ENCODE measurements at places on chromosomes 4 and X.

DNA sequence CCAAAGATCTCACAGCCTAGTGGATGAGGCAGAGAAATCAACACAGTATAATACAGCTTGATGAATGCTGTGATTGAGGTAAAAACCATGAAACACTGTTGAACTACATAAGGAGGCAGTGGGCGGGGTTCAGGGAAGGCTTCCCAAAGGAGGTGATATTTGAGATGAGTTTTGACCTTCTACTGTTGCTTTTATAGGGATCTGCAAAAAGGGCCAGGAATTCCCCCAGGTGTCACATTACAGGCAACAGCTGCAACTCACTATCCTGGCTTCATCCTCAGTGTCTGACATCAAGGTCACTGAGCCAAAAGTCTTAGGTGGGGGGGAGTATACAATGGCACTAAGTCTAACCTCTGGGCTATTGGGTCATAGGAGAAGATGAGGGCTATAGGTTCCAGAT is 185.7 kb upstream of the NRK start:
- peak; percentile 62 for DNase-seq

DNA sequence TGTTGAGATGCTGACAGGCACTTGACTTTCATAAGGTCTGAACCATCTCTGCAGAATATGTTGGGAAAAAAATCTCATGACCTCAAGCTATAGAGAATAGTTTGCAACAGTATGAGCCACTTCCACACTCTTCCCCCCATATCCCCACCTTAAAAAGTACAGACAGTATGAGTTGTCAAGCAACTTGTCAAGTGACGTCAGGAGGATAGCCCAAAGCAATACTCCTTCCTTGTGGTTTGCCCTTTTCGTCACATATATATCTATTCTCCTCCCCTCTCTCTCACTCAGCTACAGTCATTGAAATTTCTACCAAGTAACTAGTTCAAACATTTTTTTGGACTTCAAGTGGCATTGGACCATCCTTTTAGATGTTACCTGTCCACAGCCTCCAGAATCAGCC is 67.7 kb downstream of the MCF2 start:
- DNase-seq = no peak

- no peak for DNase-seq
Observed at GRCh38 chr4:161133586-161134276, 1030.1 kb downstream of the FSTL5 start.

GRCh38 chrX:12881914-12882313 is 15.0 kb downstream of the TLR7 start:
- DNase-seq = no peak

DNA sequence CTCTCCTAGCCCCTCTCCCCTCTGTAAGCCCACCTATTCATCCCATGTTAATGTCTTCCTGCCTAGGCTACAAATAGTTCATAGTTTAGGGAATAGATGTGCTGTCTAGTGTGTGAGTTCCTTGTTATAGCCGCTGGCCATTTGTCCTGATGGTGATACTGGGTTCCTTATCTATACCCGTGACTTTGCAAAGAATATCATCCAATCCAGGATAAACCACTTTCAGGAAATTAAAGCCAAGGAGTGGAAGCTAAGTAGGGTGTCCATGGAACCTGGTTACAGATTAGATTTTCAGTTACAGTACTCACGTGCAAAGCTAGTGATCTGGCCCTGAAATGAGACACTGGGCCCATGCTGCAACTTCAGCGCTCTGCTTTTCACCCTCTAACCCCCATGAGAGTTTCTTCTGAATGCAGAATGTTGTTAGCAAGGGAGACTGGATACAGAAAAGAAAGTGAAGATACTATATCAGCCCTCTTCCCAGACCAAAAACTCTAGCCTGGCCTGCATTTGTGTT is 111.4 kb downstream of the TMEM164 start:
- DNase-seq = no peak

- DNase-seq = no peak
Observed at GRCh38 chrX:85391878-85392238, 12.4 kb upstream of the POF1B start.

DNA sequence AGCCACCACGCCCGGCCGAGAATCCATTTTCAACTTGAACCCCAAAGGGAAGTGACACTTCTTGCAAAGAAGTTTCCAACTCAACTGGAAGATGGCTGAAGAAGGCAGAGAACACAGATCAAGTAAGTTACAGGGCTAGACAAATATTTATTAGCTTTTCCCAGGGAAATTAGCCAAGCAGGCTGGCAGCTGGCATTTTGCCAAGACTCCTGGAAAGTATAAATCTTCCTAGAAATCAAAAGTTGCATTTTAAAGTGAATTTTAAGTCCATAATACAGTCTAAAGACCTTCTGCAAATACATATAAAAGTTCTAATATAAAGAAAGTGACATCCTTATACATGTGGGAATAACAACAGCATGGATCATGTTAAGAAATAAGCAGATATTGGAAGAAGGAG is 3.4 kb upstream of the MRPL1 start:
- no peak for DNase-seq

DNA sequence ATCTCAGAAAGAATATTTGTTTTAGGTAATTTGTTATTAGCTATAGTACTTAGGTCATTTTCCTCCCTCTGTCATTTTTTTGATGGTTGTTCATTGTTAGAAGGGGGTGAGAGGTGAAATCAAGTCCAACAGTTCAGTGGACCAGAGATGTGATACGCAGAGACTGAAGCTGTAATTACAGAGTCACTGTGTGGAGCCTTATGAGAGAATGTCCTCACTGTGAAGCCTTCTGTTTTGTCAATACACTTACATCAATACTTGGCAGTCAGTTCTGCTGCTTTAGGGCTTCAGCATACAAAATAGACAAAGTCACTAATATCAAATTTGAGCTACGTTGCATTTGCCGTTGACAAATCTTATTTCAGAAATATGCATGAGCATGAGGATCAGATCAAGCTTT is 692.5 kb downstream of the C4orf33 start:
- DNase-seq = no peak

DNA sequence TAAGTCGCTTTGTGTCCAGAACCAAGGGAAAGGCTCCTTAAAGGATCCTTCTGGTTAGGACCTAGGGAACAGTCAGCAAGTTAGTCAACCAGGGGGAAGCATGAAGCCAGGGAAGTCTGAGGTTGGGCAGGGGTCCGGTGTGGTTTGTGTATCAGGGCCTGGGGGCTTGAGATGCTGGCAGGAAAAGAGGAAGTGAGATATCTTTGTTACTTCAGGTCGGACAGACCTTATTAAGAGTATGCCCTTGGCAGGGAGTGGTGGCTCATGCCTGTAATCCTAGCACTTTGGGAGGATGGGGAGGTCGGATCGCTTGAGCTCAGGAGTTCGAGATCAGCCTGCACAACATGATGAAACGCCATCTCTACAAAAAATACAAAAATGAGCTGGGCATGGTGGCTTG is 52.3 kb upstream of the TRPC5OS start:
- DNase-seq = no peak

- no peak for DNase-seq
Observed at GRCh38 chrX:118685393-118685792, 42.0 kb upstream of the IL13RA1 start.

- peak; percentile 27 for DNase-seq
Observed at GRCh38 chr4:40525752-40526598, 103.7 kb downstream of the RBM47 start.

DNA sequence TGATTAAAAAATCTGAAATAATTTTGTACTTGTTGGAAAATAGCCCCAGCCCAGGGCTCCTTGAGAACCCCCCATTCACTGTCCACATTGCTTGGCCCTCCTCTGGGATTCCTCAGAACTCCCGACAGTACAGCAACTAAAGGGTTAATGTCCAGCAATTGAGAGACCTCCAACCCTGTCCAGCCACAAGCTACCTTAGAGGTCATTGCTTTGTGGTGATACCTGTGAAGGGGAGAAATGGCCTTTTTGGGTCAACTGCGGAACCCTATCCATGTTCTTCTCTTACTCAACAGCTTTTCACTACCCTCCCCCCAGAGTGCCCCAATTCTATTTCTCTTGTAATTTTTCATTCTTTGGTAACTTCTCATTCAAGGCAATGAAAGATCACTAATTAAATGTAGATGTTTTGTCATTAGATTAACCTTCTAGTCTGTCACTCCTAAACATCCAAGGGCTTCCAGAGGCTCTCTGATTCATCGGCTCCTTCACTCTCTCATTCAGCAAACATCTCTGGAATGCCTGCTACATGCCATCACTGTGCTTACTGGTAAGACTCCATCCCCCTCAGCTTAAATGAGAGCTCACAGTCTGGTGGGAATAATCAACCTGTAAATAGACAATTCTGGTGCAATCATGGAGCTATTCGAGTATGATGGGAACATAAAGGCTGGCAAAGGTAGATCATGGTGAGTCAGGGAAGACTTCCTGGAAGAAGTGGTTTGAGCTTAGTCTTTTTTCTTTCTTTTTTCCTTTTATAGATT is 241.4 kb upstream of the PGRMC2 start:
- DNase-seq = peak; percentile 8

GRCh38 chr4:151581570-151581969 is 172.6 kb downstream of the FHIP1A start:
- DNase-seq = no peak

- DNase-seq = no peak
Observed at GRCh38 chrX:109874548-109874947, 128.4 kb upstream of the TMEM164 start.

GRCh38 chrX:51395480-51395809 is 62.8 kb downstream of the NUDT10 start:
- DNase-seq = peak; percentile 82

DNA sequence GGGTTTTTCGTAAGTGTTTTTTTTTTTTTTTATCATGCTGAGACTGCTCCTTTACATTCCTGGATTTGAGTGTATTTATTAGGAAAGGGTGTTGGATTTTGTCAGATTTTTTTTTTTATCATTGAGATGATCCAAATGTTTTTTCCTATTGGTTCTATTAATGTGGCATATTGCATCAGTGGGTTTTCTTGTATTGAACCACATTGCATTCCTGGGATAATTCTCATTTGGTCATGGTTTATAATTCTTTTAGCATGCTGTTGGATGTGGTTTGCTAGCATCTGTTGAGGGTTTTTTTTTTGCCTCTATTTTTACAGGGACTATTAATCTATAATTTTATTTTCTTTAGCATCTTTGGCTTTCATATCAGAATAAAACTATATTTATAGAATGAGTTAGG is 28.8 kb downstream of the COL4A5 start:
- DNase-seq = no peak

- peak; percentile 67 for DNase-seq
Observed at GRCh38 chr4:65798498-65799127, 128.3 kb upstream of the EPHA5 start.

GRCh38 chr4:85854546-85854945 is 379.6 kb downstream of the ARHGAP24 start:
- DNase-seq = no peak

- DNase-seq = no peak
Observed at GRCh38 chr4:147311956-147312355, 168.9 kb upstream of the EDNRA start.

DNA sequence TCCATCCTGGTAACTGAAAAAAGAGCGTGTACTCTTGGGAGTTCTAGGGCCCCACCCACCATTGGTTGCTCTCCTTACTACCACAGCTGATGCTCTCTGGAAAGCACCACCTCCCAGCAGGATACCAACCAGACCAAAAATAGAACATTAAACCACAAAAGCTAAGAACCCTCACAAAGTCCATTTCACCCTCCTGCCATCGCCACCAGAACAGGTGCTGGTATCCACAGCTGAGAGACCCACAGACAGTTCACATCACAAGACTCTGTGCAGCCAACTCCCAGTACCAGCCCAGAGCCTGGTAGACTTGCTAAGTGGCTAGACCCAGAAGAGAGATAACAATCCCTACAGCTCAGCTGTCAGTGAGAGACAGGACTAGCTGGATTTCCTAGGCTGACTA is 240.6 kb downstream of the PABPC4L start:
- DNase-seq = no peak

- DNase-seq = peak; percentile 23
Observed at GRCh38 chr4:103634236-103634635, 85.5 kb downstream of the TACR3 start.

- no peak for DNase-seq
Observed at GRCh38 chrX:2712890-2713840, 22.1 kb downstream of the CD99 start.

GRCh38 chr4:148273501-148273986 is 168.7 kb downstream of the NR3C2 start:
- no peak for DNase-seq

- DNase-seq = no peak
Observed at GRCh38 chr4:14035076-14035475, 407.6 kb upstream of the BOD1L1 start.

DNA sequence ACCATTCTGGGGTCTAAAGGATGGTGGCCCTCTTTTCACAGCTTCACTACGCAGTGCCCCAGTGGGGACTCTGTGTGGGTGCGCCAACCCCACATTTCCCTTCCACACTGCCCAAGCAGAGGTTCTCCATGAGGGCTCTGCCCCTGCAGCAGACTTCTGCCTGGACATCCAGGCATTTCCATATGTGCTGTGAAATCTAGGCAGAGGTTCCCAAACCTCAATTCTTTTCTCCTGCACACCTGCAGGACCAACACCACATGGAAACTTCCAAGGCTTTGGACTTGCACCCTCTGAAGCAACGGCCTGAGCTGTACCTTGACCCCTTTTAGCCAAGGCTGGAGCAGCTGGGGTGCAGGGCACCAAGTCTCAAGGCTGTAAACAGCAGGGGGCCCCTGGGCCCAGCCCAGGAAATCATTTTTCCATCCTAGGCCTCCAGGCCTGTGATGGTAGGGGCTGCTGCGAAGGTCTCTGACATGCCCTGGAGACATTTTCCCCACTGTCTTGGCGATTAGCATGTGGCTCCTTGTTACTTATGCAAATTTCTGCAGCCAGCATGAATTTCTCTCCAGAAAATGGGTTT is 30.1 kb downstream of the HMGB3 start:
- no peak for DNase-seq

DNA sequence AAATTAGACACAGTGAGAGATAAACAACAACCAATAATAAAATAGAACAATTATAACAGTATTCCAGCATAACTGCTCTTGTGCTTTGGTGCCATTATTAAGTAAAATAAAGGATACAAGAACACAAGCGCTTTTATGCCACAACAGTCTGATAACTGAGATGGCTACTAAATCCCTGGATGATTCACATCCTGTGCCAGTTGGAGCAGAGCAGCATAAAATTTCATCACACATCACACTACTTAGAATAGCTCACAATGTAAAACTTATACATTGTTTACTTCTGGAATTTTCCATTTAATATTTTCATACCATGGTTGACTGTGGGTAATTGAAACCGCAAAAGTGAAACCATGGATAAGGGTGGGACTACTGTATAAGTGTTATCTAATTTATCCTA is 399.9 kb upstream of the CNKSR2 start:
- no peak for DNase-seq

- no peak for DNase-seq
Observed at GRCh38 chr4:164613792-164614191, 140.1 kb upstream of the SMIM31 start.

GRCh38 chr4:176792326-176793059 is at the start of gene VEGFC:
Gene VEGFC, minus strand, starts transcription at chr4:176792922. Its CDS starts 611 bp downstream, at chr4:176792311.
- DNase-seq = peak; percentile 71

GRCh38 chrX:147069926-147070325 is 255.4 kb upstream of the CXorf51A start:
- DNase-seq = no peak

- peak; percentile 37 for DNase-seq
Observed at GRCh38 chrX:39753293-39753996, 344.3 kb downstream of the BCOR start.

GRCh38 chr4:74311696-74312313 is 3.5 kb downstream of the EPGN start:
- peak; percentile 78 for DNase-seq

Data from DMS53 (cell line).